Skeletal muscle cell (primary cell): ENCODE measurements at places on chromosomes 3 and 15.

- DNase-seq, result no peak
Measured at GRCh38 chr3:49512781-49513355, 41.4 kb upstream of the BSN start.

GRCh38 chr3:73086071-73086494 is 24.6 kb downstream of the EBLN2 start:
- DNase-seq, result no peak

GRCh38 chr15:27675571-27675970 is 423.5 kb downstream of the OCA2 start:
- DNase-seq, result no peak

DNA sequence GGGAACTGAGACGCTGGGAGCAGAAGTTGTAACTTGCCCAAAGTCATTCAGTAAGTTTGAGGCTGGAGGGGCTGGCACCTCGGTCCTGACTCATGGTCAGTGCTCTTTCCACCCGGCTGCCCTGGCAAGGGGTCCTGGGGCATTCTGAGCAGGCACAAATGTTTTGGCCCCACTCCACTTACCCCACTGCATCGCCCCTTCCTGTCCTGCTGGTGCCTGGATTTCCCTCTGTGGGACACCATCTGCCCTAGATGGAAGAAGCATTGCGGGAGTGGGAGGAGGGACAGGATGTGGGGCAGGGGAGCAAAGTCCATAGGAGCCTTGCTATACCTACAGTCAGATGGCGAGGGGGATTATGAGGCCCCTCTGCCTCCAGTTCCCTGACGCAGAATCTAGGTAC is 4.5 kb downstream of the CORO2B start:
- no peak for DNase-seq

DNA sequence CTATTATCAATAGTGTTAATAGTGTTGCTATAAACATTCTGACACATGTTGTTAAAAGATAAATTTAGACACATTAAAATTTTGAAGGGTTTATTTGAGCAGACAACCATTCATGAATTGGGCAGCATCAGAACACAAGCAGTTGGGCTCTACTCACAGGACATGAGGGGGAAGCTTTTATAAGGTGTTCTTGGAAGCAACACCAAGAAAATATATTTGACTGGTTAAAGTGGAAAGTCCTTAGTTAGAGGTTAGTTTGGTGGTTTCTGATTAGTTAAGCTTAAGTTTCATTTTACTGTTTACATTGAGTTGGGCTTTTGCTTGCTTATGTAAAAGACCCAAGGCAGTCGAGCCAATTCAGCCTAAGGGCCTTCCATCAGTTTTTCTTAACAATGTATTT is 220.7 kb downstream of the CD47 start:
- no peak for DNase-seq
